AG04449 (cell line): ENCODE measurements at places on chromosomes 2 and 18.

DNA sequence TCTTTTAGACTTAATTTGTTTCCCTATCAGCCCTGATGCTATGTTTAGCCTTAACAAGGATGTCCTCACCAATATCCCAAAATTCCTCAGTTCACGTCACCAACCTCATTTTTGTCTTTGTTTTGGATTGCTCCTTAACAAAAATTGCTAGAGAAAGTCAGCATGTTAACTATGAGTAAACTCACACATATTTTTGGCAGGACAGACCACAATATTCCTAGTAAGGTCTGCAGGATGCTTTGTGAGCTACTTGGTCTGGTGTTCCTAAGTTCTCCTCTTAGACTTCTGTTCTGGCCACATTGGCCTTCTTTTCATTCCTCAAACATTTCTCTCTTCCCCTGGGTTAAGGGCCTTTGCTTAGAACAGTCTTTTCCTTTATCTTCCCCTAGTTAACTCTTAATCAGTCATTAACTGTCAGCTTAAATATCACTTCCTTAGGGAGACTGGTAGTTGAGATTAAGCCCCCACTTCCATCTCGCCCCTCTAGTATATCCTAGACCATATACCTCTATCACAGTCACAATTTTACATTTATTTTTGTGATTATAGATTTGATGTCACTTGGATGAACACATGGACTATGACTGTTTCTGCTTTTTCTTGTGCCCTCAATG, 116.2 kb downstream of the ADCYAP1 start:
- DNase-seq: no peak

DNA sequence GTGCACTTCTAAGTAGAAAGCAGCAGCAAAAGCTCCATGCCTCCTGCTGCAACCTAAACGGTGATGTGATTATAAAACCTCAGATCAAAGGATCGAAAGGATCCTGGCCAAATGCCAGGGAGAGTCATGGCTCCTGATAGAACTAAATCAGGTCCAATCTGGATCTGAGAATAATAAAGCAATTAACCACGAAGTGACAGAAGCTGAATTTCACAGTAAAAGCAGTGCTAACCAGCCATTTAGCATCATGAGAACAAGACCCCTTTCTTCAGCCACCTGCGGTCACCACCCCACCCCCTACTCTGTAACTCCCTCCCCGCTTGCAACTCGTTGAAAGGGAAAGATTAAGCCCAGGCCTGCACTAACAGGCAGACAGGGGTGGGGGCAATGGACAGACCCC, 748.7 kb downstream of the BCL11A start:
- DNase-seq: no peak

DNA sequence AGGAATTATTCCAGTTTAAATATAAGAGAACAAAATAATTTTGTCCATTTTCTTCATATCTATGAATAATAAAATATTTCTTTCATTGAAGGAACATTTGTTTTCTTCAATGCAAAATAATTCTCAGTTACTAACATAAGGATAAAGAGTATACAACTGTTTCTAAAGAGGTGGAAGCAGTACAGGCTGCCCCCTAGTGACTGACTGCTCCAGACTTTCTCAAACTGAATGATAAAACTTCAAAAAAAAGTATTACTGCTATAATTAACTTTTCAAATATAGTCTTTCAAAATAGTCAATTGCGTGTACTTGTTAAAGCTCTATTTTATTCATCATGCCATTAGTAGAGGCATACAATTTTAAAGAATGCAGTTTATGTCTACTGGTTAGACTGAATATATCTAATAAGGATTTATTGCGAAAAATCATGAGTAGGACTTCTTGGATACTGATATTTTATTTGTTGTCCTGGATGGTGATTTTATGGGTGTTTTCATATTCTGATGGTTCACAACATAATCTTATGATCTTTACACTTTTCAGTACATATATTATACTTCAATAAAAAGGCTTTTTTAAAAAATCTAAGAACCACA, 100.1 kb downstream of the WDPCP start:
- DNase-seq: no peak

- no peak for DNase-seq
These were observed 43.0 kb upstream of the ITSN2 start for GRCh38 chr2:24403168-24403831.

DNA sequence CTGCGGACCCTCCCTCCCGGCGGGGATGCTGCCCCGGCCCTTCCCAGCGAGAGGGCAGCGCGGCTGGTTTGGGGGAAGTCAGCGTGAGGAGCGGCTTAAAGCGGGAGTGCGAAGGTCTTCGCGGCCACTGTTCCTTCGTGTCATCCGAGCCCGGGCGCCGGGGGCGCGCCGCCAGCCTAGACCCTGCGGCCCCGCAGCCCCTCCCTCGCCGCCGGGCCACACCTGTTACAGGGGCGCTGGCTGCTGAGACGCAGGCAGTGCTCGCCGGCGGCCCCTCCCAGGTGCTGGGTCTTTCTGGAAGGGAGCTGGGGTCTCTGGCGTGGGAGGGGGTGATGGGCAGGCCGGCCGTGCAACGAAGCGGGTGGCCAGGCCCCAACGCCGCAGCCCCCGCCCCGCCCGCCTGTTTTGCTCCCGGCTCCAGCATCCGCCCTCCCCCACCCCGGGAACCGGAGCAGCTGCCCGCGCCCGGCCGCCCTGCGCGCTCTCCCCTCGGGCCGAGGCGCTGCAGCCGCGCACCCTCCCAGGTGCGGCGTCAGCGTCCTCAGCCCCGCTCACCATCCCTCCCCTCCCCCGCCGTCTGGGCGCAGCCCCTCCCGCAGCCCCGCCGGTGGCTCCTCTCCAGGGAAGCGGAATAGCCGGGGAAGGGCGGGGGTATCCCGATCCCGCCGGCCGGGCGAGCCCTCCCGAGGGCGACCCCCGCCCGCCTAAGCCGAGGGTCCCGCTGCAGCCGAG, 727 bp downstream of the KIF1A start:
- no peak for DNase-seq
